Mucosa of descending colon (tissue), 3 donors: ENCODE measurements at places on chromosomes 16 and 17. TPM values are rescaled to one million over a fixed set of nuclear protein-coding genes. Genes with fewer than 3 reads are reported as not detected.

TERB1 gene
- not detected for total RNA-seq

DNA sequence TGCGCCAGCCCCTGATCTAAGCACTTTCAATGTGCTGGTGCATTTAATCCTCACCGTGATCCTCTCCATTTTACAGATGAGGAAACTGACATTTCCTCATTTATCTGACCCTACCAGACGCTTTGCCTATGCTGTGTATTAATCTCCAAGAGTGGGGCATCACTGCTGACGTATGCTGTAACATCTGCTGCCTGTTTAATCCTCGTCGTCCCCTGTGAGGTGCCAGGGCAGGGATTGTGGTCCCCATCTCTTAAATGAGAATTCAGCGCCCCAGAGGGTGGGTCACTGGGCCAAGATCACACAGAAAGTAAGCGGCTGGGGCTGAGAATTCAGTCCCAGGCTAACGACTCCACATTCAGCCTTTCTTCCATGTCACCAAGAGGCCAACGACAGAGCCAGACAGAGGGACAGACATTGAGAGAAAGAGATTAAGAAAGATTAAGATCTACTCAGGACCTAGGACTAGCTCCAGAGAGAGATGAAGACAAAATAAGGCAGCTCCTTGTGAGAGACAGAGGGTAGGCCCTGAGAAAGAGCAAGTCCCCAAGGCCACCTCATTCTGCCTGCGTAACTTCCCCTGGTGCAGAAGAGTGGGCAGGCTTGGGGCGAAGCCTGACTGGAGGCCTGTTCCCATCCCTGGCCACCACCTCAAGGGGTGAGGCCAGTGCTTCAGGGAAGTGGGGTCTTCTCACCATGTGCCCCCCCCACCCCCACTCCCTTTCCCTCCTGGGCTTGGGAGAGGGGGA is 13.5 kb downstream of the CACNA1G start:
- DNase-seq: no peak

DNA sequence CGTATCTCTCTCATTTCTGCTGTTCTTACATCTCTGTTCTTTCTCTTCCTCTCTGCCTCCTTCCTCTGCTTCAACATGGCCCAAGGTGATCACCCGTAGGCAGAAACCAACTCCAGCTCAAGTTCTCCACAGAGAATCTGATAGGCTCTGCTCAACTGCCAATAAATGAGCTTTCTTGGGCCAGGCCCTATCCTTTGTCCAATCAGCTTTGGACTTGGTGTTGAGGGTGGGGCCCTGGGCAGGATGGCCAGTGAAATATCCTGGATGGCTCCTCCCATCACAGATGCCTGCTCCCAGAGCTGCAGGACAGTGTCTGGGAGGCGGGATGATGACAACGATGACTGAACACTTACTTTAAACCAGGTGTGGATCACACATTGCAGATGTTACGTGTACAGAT is 17.4 kb upstream of the BRD7 start:
- DNase-seq: no peak

DNA sequence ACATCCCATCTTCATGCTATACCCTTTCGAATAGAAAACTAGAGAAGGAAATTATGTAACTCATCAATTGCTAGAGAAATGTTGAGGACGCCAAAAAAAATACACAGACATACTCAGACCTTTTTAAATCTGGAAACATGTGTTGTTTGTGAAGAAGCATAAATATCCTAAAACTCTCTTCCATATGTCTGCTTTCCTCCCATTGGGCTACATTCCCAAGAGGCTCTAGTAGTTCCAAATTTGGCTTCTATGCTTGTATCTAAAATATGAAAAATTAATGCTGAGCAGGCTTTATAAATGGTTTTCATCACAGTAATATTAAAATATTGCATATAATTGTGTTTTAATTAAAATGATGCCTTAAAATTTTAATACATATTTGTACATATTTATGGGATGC is 297.9 kb upstream of the PSMD7 start:
- DNase-seq: no peak

DNA sequence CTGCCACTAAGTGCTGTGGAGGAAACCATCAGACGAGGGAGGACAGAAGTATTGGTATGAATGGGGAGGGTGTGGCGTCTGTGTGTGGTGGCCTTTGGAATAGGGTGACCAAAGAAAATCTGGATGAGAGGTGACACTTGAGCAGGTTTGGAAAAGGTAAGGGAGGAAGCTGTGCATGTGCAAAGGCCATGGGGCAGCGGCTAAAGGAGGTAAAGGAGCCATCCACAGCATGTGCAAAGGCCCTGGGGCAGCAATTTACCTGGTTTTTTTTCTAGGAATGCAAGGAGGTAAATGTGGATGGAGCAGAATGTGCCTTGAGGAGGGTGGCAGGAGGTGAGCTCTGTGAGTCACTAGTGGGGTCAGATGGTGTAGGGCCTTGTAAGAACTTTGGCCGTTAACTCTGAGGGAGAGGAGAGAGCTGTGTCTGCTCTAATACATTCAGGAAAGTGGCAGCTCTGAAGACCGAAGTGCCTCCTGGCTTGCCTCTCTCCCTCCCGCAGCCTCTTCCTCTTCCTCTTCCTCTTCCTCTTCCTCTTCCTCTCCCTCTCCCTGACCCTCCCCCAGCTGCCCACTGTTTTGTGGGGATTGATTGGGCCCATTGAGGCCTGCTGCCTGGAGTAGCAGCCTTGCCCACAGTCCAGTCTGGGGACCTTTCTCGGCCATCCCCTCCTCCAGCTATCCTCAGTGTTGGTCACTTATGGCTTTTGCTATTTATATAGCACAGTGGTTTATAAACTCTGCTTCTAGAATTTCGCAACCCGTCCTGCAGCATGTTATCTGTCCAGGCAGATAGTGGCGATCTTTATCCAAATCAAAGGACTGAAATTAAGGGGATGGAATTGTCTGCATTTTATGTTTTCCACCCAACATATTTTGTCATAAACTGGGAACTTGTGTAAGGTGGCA is 38.7 kb downstream of the CMIP start:
- DNase-seq: no peak

DNA sequence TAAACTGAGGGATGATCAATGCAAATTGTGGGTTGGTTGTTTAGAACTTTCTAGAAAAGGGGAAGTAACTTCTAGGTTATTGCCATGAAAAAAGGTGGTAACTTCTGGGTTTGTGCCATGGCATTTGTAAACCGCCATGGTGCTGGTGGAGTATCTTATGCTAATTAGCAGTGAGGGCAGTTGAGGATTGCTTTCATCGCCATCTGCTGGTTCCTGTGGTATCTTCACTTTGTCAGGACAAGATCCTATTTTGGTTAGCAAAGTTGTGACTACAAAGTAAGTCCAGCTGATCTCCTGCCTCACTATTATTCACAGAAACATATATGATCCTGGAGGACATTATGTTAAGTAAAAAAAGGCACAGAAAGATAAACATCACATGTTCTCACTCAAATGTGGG is 1332.3 kb downstream of the CDH11 start:
- DNase-seq: no peak

NOD2 gene
- 2.0 TPM for total RNA-seq

DNA sequence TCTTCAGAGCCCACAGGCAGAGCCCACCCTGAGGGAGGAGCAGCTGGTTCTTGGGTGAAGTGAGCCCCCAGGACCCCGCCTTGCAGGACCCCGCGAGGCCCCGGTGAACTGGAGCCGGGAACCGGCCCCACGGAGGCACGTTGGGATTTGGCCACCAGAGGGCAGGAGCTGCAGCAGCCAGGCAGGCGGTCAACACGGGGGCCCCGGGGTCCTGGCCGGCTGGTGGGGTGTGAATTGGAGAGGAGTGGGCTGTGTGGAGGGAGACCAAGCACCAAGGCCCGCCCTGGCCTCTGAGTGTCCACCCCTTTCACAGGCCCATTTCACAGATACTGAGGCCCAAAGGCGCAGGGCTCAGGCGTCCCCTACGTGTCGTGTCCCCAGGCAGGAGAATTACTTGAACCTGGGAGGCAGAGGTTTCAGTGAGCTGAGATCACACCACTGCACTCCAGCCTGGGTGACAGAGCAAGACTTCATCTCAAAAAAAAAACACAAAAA is 2.2 kb downstream of the DPEP1 start:
- peak; percentile 37 for DNase-seq

GRCh38 chr16:54930005-54930868 is at the start of gene IRX5:
TSS of gene IRX5 (plus strand) at chr16:54930865. CDS start at chr16:54931199, 334 bp downstream.
- DNase-seq: peak; percentile 71

DNA sequence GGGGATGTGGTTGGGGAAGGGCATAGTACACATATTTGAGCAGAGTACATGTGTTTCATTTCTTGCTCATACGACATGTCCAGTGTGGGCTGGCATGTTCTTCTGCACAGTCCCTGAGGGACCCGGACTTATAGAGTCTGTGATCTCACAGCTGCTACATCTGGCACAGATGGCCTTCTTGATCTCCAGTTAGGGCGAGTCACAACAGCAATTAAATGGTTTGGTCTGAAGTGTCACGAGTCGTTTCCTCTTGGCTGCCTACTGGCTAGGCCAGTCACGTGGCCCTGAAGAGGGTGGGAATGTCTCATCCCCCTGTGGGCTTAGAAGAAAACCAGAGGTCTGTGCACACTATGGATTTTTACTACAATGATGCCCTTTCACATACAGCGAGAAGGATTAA is 443.6 kb downstream of the WWOX start:
- DNase-seq: no peak

CDH13 gene
- total RNA-seq: 9.8 TPM

- DNase-seq: no peak
These were observed 8.9 kb downstream of the ZNF594 start for GRCh38 chr17:5182597-5183409.

IRF8 gene
- 28.8 TPM for total RNA-seq

CCL13 gene
- total RNA-seq: 1.9 TPM

- DNase-seq: peak; percentile 84
These were observed 299.8 kb upstream of the PSMD7 start for GRCh38 chr16:73996624-73997339.

- DNase-seq: no peak
These were observed 425.3 kb downstream of the CA10 start for GRCh38 chr17:51733166-51733565.

DNA sequence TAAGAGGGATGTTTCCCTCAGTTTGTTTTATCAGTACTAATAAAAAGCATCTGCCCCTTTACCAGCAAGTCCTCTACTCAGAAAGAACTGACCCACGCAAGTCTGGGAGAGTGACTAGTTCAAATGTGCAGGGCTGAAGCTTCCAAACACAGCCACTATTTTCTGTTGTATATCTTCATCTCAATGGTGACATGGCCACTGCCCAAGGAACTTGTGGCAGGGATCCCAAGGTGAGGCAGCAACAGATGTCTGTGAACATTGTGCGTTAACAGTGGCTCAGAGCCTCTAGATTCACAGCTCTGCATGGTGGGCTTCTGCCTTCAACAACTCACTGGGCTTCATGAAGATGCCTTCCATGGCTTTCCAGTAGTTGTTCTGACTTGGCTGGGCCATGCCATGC is 3.7 kb upstream of the BLTP2 start:
- no peak for DNase-seq

DNA sequence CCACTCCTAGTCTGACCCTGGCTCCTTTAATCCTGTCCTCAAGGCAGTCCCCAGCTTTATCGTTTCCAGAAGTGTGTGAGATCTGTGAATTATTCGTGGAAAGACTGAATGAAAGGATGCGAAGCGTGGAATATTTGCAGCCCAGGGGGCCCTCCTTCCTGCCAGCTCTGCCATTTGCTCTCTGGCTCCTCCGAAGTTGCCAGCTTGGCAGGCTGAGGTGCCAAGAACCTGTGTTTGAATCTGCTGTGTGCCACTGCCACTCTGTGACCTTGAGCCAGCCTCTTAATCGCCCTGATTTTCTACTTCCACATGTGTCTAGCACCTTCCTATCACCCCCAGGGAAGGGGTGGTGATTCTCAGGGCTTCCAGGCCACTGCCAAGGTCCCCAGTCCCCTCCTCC is 10.8 kb downstream of the TBKBP1 start:
- peak; percentile 7 for DNase-seq

GRCh38 chr17:29555840-29556239 is 11.0 kb downstream of the ABHD15 start:
- no peak for DNase-seq

C17orf107 gene
- 2.6 TPM for total RNA-seq

TMC7 gene
- 9.2 TPM for total RNA-seq
